ENCODE measurements at places on chromosomes 1 and 21.
A peak's percentile ranks its signal among the peaks of the same experiment; 100 is the strongest.

- no peak for DNase-seq
These were observed 41.0 kb downstream of the NPHP4 start for GRCh38 chr1:5950994-5951785.

DNA sequence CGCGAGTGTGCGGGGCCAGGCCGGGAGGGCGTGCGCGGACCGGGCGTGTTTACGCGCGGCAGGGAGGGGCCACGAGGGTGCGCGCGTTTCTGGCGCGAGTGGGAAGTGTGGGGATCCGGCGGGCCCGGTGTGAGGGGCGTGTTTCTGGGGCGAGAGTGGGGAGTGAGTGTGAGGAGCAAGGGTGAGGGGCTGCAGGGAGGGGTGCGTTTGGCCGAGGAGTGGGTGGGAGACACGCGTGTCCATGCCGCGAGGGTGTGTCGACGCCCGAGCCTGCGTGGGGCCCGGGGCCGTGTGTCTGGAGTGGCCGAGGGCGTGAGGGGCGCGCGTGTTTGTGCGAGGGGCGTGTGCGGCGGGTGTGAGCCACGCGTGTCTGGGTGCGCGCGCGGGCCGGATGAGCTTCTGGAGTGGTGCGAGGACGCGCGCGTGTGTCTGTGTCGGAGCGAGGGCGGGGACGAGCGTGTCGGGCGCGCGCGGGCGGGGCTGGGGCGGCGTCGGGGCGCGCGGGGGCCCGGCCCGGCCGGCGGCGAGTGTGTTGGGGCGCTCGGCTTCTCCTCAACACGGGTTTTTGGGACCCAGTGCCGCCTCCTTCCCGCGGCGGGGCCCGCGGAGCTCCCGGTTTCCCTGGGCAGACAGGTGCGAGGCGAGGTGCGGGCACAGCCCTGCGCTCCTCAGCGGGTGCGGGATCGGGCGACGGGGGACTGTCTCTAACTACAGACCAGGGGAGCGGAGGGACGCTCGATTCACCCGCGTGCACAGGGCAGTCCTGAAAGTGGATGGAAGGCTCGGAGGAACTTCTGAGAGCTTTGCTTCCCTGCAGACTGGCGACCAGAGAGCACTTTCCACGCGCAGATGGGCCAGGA, 65.8 kb upstream of the VAMP3 start:
- peak; percentile 30 for DNase-seq

DNA sequence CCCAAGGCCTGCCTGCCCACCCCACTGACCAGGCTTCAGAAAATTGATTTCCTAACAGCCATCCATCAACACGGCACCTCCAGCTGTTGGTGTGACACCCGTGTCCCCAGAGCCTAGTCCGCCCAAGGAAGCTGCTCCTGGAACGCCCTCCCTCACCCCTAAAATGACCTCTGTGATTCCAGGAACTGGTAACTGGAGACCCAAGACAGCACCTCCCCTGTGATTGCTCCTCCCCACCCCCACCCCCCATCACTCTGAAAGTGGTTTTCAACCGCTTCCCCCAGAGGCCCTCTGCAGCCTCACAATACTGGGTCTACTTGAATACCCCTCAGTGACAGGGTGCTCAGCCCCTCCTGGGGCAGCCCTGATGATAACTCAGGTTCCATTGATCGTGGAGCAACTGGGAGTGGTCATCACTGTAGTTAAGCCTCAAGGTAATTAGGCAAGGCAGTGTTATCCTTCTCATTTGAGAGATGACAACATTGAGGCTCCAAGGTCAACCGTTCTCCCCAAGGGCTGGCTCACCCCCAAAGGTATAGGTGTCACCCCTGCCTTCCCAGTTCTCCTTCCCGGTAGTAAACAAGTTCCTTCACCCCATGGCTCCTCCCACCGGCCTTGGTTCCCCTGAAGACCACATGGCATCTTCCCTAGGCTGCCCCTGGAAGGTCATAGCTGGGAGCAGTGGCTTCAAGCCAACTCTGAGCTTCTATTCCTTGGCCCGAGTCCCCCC, 52.0 kb downstream of the TAS1R2 start:
- DNase-seq: no peak

DNA sequence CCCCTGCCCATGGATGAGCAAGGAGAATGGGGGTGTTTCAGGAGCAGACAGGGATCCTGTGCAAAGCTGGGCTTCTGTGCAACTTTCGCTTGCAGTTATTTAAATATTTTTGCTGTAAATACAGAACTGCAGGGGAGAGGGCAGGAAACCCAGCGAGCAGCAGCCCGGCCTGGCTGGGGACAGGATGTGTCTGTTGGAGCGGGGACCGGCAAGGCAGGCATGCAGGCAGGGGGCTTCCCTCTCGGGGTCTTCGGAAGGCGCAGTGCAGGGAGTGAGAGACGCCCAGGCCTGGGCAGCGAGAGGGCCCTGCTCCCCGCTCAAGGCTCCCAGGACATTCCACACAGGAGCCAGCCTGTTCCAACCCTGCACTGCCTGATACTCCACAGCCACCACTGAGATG, 1.7 kb upstream of the AIRE start:
- no peak for DNase-seq
